Mesothelial cell of epicardium (in vitro differentiated cells): ENCODE measurements at places on chromosomes 11 and 22.
A peak's percentile ranks its signal among the peaks of the same experiment; 100 is the strongest.

DNA sequence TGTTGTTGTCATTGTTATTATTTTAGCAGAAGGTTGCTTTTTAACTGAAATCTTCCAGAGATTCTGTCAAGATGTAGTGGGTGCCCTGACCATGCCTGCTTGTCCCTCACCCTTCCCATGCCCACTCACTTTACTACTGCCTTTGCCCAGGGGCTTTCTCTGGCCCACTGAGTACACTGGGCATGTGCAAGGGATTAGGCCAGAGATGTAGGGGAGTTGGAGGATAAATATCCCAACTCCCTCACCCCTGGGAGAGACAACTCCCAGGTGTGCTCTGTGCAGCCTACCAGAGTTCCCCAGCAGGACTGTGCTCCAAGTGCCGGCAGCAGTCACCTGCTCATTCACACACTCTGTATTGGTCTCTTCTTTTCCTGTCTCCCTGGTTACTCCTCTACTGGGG, 559.1 kb downstream of the MIAT start:
- no peak for DNase-seq

DNA sequence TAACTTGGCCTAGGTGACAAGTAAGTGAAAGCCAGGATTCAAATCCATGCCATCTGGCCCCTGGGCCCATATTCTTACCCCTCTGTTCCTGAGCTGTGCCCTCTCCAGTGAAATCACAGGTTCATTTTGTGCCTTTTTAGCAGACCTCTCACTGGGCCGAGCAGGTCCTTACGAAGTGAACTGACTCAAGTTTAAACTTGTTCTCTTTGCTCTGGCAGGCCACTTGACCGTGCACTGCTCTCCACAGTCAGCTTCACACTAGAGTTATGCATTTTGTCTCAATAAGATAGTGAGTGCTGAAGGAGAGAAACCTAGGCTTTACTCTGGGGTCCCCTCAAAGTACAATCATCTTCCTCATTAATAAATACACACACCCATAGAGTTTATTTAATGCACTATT, 40.7 kb downstream of the ARFGAP3 start:
- no peak for DNase-seq

- peak; percentile 64 for DNase-seq
Measured at GRCh38 chr22:39253435-39254070, 8.8 kb upstream of the PDGFB start.

DNA sequence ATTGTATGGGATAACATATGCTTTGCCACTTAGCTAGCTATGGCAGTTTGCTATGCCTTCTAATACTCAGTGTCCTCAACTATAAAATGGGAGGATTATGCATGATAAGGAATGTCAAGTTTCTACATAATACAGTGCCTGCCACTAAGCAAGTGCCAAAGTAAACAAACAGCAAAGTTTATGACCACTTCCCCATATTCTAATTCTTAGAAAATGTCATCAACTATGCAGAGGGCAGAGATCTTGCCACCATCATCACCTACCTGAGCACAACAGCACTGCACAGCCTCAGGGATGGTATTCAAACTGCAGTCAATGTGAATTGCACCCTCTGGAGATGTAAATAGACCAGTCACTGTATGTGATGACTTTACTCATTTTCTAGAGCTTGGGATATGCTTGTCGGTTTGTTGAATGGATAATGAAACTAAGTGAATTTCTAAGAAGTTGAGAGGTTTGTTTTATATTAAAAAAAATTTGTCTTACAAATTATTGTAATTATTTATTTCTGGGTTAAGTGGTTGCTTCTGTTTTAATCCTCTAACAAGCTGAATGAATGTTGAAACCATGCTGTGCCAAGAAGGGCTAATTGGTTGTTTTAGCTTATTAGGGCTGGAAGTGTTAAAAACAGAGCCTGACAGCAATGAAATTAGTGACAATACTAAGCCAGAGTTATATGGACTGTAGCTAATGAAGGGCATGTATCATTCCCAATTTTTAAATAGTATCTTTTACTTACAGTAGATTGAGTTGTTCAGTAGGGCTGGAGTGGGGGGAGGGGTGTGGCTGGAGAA, 398.4 kb downstream of the CNTN5 start:
- DNase-seq = no peak

- DNase-seq = no peak
Measured at GRCh38 chr22:49345896-49346295, 481.8 kb downstream of the BRD1 start.

- no peak for DNase-seq
Measured at GRCh38 chr11:68950762-68951161, 30.0 kb downstream of the MRGPRD start.

- no peak for DNase-seq
Measured at GRCh38 chr11:122091835-122092234, 24.2 kb downstream of the BLID start.

GRCh38 chr11:2303627-2304505, 2.1 kb downstream of the TSPAN32 start:
- no peak for DNase-seq

- no peak for DNase-seq
Measured at GRCh38 chr22:40237788-40238424, 60.2 kb downstream of the TNRC6B start.

- no peak for DNase-seq
Measured at GRCh38 chr11:72122607-72123006, 10.1 kb upstream of the ANAPC15 start.

DNA sequence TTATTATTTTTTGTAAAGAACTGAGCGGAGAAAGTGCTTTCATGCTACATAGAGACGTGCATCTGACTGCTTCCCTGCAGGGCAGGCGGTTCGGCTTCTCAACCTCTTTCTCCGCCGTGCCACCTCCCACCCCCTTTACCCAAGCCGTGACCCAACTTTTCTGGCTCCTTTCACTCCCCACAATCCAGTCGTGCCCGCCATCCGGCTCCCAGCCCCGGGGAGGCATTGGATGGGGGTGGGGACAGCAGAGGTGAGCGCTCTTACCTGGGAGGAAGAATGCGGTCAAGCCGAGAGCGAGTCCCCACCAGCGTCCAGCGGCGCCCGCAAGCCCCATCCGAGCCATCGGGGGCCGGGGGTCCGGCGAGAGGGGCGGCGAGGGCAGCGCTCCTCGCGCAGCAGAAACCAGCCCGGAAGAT, 781 bp downstream of the NECTIN1 start:
- DNase-seq = no peak

DNA sequence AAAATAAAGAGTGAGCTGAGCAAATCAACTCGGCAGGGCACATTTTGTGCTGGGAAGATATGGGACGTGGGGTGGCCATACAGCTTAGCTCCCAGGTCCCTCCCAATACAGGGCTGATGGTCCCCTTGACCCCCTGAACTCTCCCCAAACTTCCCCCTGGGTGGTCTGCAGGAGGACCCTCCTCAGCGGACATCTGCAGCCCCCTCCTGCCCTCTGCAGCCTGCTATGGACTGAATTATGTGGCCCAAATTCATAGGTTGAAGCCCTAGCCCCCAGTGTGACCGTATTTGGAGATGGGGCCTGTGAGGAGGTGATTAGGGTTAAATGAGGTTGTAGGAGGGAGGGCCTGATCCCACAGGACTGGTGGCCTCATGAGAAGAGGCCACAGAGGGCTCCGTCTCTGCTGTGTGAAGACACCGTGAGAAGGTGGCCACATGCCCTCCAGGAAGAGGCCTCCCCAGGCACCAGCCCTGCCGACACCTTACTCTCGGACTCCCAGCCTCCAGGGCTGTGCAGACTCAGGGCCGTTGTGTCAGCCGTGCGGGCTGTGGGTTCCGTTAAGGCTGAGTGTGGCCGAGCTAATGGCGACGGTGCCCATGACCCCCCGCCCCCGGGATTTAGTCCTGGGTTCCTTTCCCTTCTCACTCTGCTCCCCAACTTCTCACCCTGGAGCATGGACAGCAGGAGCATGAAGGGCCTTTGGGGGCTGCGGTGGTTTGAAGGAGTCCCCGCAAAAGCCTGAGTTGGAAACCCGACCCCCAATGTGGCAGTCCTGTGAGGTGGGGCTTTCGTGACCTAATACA, 1042.8 kb downstream of the BRD1 start:
- no peak for DNase-seq

GRCh38 chr22:49629586-49630447, 197.9 kb downstream of the BRD1 start:
- no peak for DNase-seq

GRCh38 chr11:108037636-108038035, 28.9 kb downstream of the CUL5 start:
- DNase-seq = no peak

DNA sequence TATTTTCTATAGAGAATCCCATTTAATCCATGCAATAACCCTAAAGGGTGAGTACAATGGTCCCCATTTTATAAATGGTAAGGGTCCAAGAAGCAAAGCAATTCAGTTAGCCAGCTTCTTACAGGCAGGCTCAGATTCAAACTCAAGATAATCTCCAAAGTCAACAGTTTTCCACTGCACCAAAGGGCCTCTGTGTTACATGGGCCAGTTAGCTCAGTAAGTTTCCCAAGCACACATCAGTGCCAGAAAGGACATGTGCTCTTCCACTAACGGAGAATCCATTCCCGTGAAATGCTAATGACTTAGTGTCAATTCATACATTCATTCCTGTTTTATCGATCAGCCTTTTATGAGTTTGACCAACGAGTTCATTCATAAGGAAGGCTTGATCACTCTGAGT, 11.0 kb downstream of the SLC43A1 start:
- DNase-seq = no peak

GRCh38 chr11:127226380-127226779, 225.8 kb upstream of the KIRREL3 start:
- DNase-seq = no peak

DNA sequence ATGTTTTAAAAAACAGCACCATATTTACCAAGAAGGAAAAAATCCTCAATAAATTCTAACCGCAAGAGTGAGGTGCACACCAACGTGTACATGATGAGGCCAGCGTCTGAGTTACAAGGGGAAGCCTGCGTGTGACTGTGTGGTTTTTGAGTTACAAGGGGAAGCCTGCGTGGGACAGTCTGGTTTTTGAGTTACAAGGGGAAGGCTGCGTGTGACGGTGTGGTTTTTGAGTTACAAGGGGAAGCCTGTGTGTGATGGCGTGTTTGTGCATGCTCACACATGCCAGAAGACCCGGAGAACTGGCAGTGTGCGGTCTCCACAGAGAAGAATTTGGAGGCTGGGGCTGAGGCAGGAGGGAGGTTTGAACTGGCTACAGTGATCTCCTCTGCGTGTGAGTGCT, 1376.4 kb downstream of the TBC1D22A start:
- DNase-seq = no peak

DNA sequence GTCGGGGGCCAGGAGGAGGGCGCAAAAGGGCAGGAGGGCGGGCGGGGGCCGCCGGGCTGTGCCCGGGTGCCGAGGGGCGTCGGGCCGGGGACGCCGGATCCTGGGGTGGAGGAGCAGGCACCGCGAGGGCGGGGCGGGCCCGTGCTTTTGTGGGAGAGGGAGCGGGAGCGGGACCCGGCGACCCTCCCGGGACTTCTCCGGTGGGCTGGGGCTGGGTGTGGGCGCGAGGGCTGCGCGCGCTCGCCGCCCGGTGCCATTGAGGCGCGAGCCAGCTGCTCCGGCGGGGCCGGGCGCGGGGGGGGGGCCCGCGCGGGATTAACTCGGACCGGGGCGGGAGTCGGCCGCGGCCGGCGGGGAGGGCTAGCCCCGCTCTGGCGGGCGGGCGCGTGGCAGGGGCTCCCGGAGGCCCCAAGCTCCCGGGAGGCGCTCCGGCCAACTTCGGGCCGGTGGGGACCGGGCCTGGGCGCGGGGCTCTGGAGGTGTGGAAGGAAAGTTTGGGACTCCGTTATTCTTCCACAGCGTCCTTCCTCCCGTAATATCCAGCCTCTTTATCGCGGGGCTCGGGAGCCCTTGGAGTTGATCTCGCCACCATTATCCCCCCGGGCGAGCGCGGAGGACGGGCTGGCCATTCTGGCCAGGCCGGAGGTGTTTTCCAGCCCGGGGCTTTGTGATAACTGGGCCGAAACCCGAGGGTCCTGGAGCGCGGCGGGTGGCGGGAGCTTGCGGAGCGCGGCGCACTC, 936 bp downstream of the CECR2 start:
- peak; percentile 26 for DNase-seq

DNA sequence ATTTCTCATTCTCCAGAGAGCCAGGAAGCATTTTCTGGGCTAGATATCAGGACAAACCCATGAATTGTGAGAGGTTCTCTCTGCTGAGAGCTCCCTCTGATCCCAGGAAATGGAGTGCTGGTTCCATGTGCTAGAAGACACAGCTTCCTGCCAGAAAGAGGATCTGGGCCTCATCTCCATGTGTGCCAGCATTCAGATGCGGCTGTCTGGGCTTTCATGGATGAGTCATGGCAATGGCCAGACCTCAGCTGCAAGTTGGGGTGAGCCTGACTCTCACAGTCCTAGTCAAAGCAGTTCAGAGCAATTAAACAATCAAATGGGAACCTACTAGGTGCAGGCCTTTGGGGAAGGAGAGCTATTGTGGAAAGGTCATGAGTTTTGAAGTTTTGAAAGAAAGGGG, 82.3 kb upstream of the EED start:
- no peak for DNase-seq

GRCh38 chr11:78927511-78927910, 352.8 kb upstream of the NARS2 start:
- DNase-seq = no peak

GRCh38 chr22:37607935-37608476, 628 bp upstream of the GGA1 start:
- DNase-seq = no peak

DNA sequence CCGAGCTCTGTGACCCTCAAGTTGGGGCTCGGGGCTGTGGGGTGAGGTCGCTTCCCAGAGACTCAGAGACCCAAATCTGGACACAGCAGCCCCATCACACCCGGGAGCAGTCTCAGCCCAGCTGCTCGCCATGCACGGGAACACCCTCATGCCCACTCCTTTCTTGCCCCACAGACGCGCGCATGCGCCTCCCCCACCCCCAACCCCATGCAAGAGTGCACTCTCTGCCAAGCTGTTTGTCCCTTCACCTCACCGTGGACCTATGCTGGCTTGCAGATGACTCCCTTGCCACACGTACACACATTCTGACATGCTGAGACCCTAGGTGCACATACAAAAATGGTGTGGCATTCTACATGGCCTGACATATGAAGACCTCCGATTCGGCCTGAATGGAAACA, 478 bp upstream of the CD248 start:
- DNase-seq = no peak

- no peak for DNase-seq
Measured at GRCh38 chr11:118339281-118339961, 3.1 kb downstream of the CD3D start.
